ENCODE measurements at places on chromosomes 13 and 19.
A peak's percentile ranks its signal among the peaks of the same experiment; 100 is the strongest.

GRCh38 chr19:4910594-4911281 is 1.4 kb downstream of the UHRF1 start:
- DNase-seq, result no peak

- DNase-seq, result no peak
These were observed 1.3 kb upstream of the DCAF15 start for GRCh38 chr19:13951043-13951442.

- DNase-seq, result no peak
These were observed 302.1 kb downstream of the DIAPH3 start for GRCh38 chr13:59861676-59862075.

- DNase-seq, result no peak
These were observed 87.0 kb upstream of the TRPC4 start for GRCh38 chr13:37956536-37956935.

- no peak for DNase-seq
These were observed 1.0 kb upstream of the TM6SF2 start for GRCh38 chr19:19274146-19274545.

DNA sequence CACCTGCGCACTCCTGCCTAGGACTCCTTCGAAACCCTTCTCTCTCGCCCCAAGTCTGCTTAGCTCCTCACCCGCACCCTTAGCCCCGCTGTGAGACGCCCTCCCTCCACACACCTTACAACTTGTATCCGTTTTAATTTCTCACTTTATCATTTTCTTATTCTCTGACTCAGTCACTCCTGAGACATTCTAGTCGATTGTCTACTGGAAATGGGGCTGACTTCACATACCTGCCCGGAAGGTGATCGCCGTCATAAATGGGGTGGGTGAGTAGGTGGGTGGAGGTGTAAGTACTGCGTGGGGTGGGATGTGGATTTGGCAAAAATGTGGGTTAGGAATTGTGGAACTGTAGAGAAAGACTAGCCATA is 714 bp downstream of the NDFIP2 start:
- DNase-seq, result no peak

DNA sequence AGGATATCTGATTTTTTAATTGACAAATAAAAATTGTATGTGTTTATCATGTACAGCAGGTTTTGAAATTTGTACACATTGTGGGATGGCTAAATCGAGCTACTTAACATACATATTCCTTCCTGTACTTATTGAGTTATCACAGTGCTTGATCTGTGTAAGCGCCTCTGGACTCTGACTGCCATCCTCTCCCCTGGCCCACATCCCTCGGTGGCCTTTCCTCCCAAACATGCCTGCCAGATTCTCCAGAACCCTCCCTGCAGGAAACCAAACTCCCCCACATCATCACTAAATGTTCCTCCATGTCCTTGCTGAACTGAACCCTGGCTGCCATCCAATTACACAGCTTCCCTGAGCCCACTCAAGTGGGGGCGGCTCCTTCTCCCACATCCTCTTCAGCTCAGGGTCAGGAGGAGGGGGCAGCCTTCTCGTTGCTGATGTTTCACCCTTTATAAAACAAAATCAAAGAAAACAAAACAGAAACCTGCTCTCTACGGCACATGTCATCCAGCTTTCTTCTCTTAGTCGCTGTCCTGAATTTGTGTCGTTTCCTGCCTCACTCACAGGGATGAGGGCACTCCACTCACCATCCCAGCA is 97.1 kb upstream of the SPATA13 start:
- no peak for DNase-seq

GRCh38 chr13:24081387-24081786 is 79.1 kb upstream of the SPATA13 start:
- DNase-seq, result no peak

DNA sequence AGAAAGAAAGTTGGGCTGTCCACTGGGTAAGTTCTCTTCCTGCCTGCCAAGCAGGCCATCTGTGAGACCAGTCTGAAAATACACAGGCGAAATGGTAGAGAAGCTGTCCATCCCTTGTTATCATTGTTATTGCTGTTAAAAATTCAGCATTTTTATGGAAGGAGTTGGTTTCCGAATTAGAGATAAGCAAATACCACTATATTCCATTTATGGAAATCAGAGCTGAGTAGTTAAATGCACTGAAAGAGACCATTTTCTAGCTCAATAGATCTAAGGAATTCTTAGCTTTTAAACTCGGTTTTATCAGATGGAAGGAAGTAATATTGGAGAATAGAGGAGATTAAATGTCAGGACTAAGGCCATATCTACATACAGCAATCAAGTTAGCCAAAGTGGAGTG is 40.7 kb downstream of the MZT1 start:
- no peak for DNase-seq

DNA sequence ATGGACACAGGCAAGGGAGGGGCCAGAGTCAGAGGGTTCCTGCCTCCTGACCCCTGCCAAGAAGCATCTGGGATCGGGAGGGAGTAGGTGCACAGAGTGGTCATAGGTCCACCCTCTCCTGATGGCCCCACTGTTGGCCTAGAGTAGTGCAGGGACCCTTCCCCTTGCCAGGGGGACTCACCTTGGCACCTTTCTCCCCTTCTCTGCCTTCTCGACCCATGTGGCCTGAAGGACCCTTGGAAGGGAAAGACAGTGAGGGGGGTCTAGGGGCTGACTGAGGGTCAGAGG is 33.3 kb upstream of the OLFM2 start:
- DNase-seq, result no peak

GRCh38 chr19:50723735-50724521 is 764 bp downstream of the CLEC11A start:
- DNase-seq, result no peak

DNA sequence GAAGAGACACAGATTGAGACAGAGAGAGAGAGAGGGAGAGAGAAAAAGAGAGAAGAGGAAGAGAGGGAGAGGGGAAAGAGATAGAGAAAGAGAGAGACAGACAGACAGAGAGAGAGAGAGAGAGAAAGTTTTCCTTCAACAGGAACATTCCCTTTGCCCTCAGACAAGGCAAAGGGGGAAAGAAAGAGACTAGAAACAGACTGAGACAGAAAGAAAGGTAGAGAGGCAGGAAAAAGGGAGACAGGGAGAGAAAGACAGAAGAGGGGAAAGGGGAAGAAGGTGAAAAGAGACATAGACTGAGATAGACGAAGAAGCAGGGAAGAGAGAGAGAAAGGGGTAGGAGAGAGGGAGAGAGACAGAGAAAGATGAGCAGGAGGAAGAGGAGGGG is 18.5 kb upstream of the ZNF175 start:
- DNase-seq, result no peak

- no peak for DNase-seq
These were observed 33.7 kb downstream of the N4BP2L2 start for GRCh38 chr13:32504876-32505275.

- DNase-seq, result no peak
These were observed 197.8 kb downstream of the TEX29 start for GRCh38 chr13:111518161-111518792.

DNA sequence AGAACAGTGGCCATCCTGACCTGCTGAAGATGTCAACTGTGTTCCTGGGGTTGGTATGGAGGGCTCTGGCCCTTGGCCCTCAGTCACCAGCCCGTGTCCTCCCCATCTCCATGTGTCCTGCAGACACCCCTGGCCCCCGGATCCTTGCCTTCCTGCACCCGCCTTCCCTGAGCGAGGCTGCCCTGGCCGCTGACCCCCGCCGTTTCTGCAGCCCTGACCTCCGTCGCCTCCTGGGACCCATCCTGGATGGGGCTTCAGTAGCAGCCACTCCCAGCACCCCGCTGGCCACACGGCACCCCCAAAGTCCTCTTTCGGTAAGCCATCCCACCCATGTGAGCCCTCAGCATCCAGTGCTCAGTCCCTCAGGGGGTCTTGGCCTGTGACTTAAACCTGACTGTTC is 24.8 kb downstream of the HIF3A start:
- no peak for DNase-seq

- DNase-seq, result no peak
These were observed 384.6 kb downstream of the FGF14 start for GRCh38 chr13:102017248-102017647.

- no peak for DNase-seq
These were observed 5.2 kb upstream of the BCAT2 start for GRCh38 chr19:48815870-48816501.

DNA sequence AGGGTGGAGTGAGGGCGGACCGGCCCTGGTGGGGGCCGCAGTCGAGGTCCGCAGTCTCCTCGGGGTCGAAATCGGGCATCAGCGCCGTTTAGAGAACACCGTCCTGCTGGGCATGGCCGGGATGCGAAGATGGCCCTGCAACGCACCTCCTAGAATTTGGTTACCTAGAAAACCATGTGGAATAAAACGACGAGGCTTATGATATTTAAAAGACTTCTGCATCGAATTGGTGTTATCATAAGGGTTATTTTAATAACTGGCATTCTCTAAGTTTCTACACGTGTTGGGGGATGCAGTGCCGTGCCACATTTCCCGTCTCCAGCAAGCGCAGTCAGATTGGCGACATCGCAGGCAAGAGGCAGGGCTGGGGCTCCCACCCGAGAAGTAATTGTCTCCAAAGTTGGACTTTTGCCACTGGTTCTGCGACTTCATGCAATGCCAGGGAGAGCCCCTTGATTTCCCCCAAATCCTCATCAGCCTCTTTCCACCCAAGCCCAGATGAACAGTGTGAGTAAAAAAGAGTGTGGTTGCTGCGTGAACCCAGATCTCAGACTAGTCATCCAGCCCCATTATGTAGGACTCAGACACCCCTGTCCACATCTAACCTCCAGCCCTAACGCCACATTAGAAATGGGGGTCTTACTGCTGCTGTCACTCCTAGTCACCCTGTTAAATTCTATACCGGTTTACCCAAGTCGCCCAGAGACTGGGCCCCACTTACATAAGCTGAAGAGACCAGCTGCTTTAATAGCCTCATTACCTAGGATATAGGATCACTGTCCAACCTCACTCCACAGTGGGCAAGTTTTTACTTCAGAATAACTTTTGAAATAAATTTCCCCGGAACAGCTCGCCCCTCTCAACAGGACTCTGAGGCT is 571 bp upstream of the DHRS12 start:
- no peak for DNase-seq

DNA sequence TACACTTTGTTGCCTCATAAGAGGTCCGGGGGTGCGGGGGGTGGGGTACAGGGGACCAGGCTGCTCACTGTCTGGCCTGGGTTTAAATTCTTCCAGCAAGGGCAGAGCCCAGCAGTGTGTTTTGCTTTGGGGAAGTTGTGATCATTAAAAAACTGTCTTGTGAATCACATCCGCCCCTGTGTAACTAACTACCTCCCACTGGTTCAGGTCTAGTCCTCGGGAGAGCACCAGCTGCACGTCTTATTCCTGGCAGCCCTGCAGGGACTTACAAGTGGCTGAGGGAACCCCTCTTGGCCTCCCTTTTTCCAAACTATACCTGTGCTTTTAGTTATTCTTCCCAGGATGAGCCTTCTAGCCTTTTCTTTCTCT is 127.5 kb downstream of the SIPA1L3 start:
- DNase-seq, result no peak

DNA sequence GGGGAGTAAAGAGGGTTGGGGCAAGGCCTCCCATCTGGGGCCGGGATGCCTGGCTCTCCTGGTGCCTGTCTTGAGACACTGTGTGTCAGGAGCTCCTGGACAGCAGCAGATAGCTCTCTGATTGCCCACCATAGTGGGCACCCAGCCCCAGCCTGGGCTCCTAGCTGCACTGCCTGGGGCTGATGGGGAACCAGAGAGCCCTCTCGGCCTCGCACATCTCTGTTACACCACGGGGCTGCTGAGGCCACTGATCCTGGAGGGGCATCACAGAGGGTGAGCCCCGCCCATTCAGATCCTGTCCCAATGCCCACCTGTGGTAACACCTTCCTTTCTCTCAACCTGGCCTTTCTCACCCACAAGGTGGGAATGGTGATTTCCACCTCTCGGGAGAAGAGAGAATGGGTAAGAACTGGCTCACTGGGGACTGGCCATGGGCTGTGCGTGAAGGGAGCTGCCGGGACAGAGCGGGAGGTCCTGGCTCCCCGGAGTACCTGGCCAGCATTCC is 135.9 kb downstream of the URI1 start:
- no peak for DNase-seq

- DNase-seq, result no peak
These were observed 33.4 kb downstream of the RFX2 start for GRCh38 chr19:6076675-6077463.

DNA sequence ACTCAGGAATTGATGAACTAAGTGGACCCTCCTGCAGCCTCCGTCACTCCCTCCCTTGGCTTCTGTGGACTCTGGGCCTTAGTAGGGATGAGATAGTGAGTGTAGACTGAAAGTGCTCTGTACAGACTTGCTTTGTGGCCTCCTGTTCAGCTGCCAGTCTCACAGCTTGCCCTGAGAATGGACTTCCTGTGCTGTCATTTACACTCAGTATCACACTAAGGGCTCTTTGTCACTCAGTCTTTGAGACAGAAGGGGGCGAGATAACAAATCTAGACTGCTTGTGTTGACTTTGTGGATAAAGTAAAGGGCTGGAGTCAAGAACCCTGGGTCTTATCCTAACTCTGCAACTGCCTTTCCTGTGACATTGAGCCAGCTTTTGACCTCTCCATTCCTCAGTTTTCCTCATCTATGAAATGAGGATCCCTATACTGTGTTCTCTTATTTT is 21.0 kb upstream of the SPRY2 start:
- DNase-seq, result no peak

DNA sequence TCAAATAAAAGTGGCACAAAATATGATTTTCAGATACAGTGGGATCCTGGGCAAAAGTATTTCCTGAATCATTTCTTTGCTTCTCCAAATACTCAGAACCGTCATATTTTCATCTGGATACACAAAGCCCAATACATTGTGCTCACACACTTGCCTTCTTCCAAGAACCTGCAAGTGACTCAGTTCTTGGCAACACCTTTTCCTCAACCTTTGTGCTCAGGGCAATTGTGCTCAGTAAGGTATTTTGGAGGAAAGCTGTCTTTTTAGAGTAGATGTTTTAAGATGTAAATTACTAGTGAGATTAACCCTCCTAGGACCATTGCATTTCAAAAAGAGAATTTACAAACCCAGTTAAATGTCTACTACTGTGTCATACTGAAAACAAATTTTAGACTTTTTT is 233.5 kb downstream of the EFNB2 start:
- DNase-seq, result no peak

GRCh38 chr19:19668230-19669012 is at the start of gene ZNF101:
Gene ZNF101 (plus strand): TSS chr19:19668839. CDS start chr19:19668964, 125 bp downstream.
- DNase-seq, result peak; percentile 91

DNA sequence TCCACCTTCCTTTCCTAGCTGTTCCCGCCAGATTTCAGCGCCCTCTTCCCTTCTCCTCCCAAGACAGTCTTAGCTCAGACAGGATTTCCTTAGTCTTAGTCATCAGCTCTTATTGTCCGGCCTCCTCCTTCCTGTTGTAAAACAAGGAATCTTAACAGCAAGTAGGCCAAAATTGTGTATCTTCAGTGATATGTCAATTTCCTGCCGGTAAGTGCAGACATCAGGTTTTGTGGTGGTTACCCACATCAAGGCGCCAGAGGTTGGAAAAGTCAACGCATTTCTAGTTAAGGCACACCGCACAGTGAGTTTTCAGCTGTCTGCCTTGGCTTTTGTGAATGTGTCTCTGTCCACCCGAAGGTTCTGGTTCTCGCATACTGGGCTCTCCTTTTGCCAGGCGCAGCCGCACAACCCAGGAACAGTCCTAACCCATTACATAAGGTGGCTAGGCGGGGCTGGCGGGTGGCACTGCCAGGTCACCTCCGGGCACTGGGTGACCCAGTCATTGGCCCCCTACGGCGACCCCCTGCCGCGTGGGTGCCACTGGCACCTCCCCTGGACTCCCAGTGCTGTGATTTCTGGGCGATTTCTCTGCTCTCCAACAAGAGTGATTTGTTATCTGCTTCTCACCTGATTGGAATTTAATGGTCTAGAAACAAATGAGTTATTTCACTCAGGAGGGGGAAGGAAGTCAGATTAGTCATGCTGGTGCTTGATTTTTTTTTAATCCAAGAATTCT is 12.9 kb downstream of the COL4A2 start:
- DNase-seq, result no peak

- DNase-seq, result no peak
These were observed 205.1 kb upstream of the STARD13 start for GRCh38 chr13:33490461-33491327.
